ENCODE measurements at places on chromosomes 16 and 17.

- peak; percentile 93 for DNase-seq
Measured at GRCh38 chr17:16987830-16988601, 16.1 kb upstream of the TNFRSF13B start.

DNA sequence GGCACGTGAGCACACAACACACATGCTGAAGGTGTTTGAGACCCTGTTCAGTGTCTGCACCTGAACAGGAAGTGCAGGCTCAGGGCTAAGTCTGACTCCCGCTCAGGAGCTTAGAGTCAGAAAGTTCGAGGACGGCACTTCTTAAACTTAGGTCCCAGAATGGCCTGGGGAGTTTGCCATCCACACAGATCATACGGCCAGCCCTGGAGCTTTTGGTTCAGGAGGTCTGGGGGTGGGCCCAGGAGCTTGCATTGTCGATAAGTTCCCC, 4.0 kb upstream of the CAMKK1 start:
- DNase-seq: no peak

DNA sequence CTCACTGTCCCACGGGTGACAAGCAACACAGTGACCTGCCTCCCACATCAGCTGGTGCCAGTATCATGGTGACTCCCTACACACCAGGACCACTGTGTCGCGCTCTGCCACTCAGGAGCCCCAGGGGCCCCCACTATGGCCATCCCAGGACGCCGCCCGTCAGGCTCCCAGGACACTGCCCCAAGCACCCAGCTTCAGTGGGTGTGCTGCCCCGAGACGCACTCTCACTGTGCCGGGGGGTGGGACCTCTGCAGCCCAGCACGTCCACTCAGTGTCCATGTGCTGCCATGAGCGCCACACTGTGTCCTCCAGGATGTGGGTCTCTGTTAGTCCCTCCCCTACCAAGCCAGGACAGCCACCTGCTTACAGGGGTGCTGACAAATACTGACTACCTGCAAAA, 120.5 kb downstream of the ZNF778 start:
- no peak for DNase-seq

DNA sequence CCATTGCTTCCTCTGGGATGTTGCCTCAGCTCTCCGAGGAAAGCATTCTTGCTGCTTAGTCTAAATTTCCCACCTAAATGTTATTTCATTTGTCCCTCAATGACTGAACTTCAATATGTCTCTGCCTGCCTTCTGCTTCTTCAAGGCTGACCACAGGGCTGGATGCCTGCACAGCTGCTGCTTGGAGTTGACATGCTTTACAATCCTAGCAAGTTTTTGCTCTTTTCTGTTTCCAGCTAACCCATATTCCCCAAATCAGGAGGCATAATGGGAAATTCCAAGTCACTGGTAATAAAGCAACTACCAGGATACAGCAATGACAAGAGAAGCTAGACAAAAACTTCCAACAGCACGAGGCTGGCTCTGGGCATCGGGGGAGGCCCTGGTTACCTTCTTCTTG, 48.9 kb downstream of the GTF3C1 start:
- no peak for DNase-seq

DNA sequence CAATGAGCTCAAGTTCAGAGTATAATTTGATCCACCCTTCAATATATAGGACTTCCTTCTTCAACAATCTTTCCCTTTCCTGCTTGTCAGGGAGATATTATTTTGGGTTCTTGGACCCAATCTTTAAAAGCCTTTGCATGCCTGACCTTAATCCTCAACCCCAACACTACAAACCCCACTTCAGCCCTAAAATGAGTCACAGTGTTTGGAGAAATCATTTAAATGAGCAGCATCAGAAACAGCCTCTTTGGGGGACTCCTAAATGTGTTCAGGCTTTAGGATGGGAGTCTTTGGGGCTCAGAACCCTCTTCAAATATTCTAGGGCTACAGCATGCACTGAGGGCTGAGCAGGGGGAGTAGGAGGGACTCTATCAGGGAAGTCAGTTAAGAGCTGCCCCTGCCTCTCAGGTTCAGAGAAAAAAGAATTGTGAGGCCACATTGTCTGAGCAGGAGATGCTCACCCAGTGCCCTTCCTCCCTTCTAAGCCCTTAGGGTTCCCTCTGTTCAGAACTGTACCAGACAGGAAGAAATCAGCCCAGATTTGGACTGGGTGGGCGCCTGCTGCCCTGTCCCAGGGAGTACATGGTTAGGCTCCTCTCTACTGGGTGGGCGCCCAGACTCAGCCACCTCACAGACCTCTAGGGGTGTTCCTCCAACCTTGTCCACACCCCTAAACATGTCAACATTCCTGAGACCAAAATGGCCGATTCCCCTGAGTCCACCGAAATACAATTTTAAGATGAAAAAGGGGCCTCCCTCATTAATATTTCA, 5.0 kb downstream of the NEUROD2 start:
- no peak for DNase-seq

- DNase-seq: no peak
Measured at GRCh38 chr16:75379339-75379738, 54.0 kb downstream of the CFDP1 start.
